Right cardiac atrium (tissue), 5 donors: ENCODE measurements at places on chromosomes 7 and 10. TPM values are rescaled to one million over a fixed set of nuclear protein-coding genes. Genes with fewer than 3 reads are reported as not detected.

DGKI gene
- 7.6 TPM for total RNA-seq

CCDC146 gene
- total RNA-seq: 11.0 TPM

HK1 gene
- total RNA-seq: 296 TPM

CDHR1 gene
- 2.4 TPM for total RNA-seq

CALML3 gene
- total RNA-seq: not detected

CRHR2 gene
- not detected for total RNA-seq

H2BK1 gene
- not detected for total RNA-seq

- DNase-seq: no peak
Observed at GRCh38 chr7:155851892-155852291, 39.6 kb upstream of the SHH start.

DNA sequence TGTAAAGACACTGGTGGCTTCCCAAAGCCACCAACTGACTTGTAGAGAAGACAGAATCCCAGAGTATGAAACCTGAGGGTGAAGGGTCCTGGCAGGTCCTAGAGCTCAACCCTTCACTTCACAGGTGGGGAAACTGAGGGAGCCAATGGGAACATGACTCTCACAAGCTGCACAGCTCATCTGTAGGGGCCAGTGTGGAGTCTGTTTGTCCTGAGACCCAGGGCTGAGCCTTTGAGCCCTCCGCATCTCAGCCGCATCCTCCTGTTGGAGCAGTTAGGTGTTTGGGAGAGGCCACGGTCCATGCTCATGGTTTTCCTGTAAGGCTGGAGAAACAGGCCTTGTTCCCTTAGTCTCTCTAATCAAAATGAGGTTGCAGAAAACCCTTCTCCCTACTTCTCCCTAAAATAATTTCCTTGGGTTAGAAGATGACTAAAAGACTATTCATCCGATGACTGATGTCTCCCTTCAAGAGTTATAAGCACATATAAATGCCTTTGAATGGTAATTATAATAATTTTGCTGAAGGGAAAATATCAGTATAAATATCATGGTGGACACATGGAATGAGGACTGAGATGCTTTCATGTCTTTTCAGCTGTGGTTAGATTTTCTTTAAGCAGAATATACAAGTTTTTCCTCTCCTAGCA lies 10.3 kb downstream of the HTRA1 start:
- no peak for DNase-seq

DNA sequence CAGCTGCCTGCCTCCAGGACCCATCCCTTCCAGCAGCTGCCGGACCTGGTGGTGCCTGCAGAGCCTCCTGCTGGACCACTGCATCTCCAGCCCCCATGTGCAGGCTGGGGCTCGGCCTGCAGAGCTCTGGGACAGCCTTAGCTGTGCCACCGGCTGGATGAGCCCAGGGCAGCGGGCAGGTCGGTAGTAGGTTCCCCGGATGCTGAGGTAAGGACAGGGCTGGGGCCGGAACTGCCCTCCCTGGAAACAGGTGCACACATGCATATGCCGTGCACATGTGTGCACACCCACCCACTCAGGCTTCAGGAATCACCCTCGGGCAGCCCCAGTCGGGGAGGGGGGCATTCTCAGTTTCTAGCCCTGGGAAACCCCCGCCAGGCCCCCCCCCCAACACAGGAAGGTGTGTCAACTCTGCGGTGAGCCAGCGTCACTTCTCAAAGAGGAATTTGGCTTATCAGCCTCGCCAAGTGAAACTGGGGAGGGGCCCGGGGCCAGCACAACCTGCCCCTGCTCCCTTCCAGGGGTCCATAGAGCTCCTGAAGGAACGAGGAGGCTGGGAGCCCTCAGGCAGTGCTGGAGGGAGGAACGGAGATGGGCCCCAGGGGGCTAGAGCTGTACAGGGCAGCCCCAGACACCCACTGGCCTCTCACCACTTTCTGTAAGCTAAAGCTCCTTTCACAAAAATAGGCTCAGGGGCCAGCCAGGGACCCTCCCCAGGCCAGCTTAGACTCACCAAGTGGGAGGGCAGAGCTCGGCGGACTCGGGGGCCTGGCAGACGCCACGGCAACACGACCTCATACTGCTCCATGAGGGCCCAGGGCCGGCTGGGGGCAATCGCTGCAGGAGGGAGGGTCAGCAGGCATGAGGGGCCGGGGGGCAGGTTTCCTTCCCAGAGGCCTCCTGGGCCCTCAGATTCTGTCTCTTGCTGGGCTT lies 1.7 kb downstream of the ADAM8 start:
- DNase-seq: no peak

DNA sequence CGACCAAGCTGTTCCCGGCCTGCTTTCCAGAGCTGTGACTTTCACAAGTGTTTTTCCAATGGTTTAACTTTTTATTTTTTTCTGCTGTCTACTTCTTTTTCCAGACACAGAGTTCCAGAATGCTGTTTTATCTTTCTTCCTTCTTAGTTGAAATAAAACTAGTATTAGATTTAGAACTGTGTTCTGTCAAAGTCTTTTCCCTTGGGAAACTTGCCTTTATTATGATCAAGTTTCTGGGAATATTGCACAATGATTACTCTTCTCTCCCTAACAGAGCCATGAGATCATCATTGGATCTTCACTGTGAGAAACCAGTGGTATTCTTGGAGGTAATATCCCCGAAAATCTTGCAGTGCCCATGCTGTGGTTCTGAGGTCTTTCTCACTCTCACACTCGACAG lies 104.9 kb upstream of the KCND2 start:
- no peak for DNase-seq

DNA sequence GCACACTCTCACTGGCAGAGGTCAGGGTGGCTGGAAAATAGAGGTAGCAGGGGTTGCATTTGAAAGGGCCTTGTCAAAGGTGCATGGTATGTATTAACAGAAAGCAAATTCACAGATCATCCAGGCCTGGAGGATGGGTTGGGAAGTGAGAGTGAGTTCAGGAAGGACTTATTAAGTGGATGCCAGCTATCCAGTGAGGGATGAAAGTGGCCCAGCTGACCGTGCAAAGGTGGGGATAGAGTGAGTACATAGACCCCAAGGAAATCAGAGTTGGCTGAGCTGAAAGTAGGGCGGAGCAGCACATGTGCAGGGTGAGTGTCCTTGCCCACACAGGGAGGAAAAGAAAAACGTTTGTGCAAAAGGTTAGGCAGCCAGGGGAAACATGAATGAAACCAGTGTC lies 58.1 kb downstream of the HECW1 start:
- no peak for DNase-seq

GRCh38 chr7:87810130-87810529 lies 66.0 kb downstream of the SLC25A40 start:
- DNase-seq: no peak

DNA sequence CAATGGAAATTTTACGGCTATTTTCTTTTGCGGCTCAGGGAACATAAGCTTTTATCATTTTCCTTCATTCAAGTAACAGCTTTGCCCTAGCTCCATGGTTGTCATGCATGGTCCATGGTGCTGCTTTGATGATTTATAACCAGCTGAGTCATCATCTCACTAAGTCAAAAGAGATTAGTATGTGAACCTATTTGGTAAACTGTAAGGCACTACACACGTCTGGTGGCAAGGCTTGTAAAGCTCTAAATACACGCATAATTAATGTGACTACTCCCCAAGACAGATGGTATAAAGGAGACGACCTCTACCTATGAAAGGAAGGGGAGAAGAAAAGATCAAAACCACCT lies 340.2 kb downstream of the KCNMA1 start:
- no peak for DNase-seq

DNA sequence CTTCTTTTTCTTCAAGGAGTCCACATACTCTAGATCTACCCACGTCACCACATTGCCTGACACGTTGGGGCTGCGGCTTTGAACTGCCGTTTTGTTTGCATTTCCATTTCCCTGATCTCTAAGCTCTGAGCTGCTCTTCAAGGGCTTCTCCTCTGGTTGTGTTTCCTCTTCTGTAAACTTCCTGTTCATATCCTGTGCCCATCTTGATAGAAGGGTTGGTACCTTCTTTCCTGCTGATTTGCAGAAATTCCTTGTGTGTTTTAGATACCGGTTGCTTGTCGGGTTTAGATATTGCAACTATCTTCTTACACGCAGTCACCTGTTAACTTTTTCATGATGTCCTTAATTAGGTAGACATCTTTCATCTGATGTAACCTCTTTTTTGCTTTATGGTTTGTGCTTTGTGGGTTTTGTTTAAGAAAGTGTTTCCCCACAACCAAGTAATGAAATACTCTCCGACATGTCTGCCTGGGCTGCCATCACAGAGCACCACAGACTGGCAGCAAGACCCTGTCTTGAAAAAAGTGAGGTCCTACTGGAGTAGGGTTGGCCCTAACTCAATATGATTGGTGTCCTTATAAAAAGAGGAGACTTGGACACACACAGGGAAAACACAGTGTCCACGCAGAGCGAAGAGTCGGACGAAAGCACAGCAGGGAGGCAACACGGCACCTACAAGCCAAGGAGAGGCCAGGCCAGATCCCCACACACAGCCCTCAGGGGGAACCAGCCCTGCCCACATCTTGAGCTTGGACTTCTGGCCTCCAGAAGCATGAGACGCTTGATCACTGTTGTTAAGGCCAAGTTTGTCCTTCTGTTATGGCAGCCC lies 99.1 kb upstream of the PDGFA start:
- DNase-seq: peak; percentile 51

- DNase-seq: no peak
Observed at GRCh38 chr10:113891476-113891875, 37.0 kb downstream of the NHLRC2 start.

GRCh38 chr10:103616705-103617601 lies 123.4 kb downstream of the NEURL1 start:
- DNase-seq: peak; percentile 88

DNA sequence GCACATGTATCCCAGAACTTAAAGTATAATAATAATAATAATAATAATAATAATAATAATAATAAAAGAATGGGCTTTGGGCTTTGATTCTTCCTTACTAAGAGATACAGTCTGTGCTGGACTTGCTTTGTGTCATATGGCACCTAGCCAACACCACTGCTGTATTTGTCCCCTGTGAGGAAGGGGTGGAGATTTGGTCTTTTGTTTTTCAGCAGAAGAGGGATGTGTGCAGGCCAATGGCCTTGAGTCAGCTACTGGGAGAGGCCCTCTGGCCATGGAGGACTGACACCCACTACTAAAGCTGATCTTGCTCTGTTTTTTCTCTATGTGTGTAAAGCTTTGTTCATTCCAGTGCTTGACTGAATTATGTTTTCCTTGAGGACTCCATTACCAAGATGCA lies 573.0 kb upstream of the PCDH15 start:
- peak; percentile 29 for DNase-seq

DNA sequence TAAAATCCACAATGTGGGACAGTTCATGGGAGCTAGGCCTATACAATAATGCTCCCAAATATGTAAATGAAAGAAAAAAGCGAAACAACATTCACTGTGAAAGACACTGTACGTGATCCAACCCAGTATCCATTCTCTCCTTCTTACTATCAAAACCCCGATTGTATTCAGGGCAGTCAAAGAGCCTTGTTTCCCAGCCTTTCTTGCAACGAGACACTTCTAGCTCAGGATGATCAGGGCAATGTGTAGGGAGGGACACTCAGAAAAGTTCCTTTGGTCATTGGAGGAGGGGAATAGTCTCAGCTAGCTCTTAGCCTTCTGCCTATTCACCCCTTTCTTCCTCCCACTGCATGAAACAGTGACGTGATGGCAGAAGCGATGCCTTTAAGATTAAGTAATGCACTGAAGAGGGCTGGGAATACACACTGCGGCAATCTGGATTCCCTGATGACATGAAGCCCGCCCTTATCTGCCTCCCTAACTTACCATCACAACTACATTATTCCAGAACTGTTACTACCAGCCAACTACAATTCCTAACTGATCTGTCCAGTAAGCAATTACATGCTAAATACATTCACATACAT lies 27.3 kb downstream of the UBE2H start:
- DNase-seq: no peak

DNA sequence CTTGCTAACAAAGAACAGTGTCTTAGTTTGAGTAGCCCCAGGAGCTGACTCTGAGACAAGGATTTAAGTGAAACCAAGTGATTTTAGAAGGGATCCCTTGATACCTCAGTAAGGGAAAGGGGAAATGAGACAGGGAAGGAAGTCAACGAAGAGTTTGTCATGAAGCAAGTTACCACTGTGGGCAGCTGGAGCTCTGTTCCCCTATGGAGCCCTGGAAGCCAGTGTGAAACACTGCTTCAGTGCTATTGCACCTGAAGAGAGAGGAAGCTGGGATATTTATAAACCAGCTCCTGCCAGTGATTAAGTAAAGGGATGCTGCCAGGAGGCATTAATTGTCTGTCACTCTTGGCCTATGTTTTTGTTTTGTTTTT lies 58.9 kb upstream of the WAPL start:
- no peak for DNase-seq
